Naive thymus-derived CD8-positive, alpha-beta T cell (primary cell): ENCODE measurements at places on chromosomes 3 and 15. TPM values are rescaled to one million over a fixed set of nuclear protein-coding genes. Genes with fewer than 3 reads are reported as not detected.

The ADAMTSL3 gene
- not detected for total RNA-seq

- DNase-seq = no peak
Measured at GRCh38 chr15:87496795-87497194, 759.7 kb downstream of the NTRK3 start.

DNA sequence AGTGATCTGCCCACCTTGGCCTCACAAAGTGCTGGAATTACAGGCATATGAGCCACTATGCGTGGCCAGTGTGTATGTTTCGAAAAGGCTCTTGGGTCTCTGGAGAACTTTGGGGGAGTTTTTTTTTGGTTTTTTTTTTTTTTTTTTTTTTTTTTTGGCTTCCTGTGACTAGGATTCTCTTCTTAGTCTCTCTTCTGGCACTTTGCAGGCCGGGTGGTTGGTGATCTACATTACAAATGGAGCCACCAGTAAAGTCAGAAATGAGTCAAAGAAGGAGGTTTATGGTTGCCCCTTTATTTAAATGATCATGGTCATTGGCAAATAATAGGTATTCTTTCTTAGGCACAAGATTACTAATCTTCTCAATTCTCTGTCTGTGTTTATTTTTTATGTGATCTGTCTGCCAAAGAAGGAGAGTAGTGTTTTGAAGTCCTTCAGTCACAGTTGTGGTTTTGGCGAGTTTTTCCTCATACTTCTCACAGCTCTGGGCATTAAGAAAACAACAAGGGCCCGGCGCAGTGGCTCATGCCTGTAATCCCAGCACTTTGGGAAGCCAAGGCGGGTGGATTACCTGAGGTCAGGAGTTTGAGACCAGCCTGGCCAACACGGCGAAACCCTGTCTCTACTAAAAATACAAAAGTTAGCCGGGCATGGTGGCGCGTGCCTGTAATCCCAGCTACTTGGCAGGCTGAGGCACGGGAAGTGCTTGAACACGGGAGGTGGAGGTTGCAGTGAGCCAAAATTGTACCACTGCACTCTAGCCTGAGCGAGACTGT is 38.3 kb downstream of the PDE8A start:
- no peak for DNase-seq

- no peak for DNase-seq
Measured at GRCh38 chr3:128588147-128588546, 62.5 kb downstream of the RPN1 start.

DNA sequence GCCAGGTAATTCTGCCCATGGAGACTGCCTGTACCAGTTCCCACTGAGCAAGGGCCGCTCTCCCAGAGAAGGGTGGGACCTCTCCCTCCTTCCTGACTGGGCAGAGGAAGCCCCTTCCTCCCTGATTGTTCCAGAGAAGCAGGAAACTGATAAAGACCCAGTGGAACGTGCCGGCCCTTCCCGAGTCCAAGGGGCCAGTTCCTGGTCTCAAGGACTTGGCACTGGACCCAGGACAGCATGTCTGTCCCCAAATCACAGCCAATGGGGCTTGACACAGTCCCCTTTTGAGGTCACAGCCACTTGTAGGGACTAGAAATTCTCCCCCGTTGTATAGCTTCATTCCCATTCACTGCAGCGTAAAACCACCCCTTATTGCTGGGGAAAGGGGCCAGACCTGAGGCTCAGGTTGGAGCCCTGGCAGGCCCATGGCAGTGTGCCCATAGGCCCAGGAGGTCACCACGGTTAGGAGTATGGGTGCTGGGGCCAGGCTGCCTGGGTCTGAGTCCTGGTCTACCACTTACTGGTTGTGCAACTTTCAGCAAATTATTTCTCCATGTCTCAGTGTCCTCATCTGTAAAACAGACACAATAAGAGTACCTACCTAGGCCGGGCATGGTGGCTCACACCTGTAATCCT is 18.1 kb downstream of the CSRNP1 start:
- DNase-seq = no peak

DNA sequence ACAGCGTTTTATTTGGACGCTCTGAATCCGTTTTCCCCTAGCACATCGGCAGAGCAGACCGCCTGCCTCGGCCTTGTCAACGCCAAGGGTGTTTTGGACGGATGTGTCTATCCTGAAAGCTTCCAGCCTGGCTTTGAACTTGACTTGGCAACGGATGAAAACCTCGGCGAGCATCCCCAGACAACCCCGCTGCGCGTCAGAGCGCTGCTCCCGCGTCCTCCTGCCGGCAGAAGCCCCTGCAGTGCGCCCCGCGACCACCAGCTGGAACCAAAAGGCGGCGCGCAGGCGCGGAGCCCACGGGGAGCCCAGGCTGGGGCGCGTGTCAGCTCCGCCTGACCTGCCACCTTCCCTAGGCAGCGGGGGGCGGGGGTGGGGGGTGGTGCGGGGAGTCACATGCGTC is 26.2 kb upstream of the ARL8B start:
- DNase-seq = peak; percentile 5

The XIRP1 gene
- total RNA-seq = not detected

The SLC6A11 gene
- not detected for total RNA-seq

- DNase-seq = no peak
Measured at GRCh38 chr15:67109141-67110034, 44.0 kb downstream of the SMAD3 start.
